Activated CD4-positive, alpha-beta T cell treated with anti-CD3 and anti-CD28 coated beads for 1 hour (primary cell): ENCODE measurements at places on chromosomes 1 and 21.
A peak's percentile ranks its signal among the peaks of the same experiment; 100 is the strongest.

DNA sequence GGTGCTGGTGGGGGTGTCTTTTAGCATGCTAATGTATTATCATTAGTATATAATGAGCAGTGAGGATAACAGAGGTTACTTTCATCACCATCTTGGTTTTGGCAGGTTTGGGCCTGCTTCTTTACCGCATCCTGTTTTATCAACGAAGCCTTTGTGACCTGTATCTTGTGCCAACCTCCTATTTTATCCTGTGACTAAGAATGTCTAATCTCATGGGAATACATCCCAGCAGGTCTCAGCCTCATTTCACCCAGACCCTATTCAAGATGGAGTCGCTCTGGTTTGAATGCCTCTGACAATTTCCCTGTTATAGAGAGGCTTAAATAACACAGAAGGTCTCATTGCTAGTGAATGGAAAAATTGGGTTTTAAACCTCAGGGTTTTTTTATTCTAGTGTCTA is 300.8 kb upstream of the PROX1 start:
- DNase-seq = no peak

DNA sequence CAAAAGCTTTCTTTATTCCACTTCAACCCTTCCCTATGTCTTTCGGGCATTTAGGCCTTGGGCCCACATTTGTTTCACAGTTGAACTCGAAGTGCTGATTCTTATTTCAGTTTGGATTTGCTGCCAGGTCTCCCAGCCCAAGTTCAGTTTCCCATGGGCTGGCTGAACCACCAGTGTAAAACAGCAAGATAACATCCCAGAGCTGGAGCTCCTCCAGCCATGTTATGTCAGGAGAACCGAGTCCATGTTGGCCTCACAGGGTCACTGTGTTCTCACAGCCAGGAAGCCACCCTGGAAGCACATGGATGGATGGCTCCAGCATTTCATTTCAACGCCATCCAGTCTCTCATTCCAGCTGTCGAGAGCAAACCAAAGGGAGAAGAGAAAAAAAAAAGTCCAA is 45.2 kb upstream of the RXRG start:
- no peak for DNase-seq

GRCh38 chr1:43806183-43806582 is 98.8 kb downstream of the ST3GAL3 start:
- DNase-seq = no peak

GRCh38 chr1:216142921-216143320 is 280.3 kb downstream of the USH2A start:
- DNase-seq = no peak

- no peak for DNase-seq
Measured at GRCh38 chr1:102879439-102879993, 228.8 kb downstream of the COL11A1 start.

GRCh38 chr1:51760872-51761271 is 117.7 kb downstream of the NRDC start:
- no peak for DNase-seq

GRCh38 chr1:17559615-17560419 is 20.3 kb downstream of the ARHGEF10L start:
- no peak for DNase-seq

GRCh38 chr1:218345673-218346390 is 696 bp downstream of the TGFB2 start:
- DNase-seq = no peak

- DNase-seq = no peak
Measured at GRCh38 chr1:191892716-191893115, 265.5 kb upstream of the RGS18 start.

- DNase-seq = no peak
Measured at GRCh38 chr1:175364424-175365076, 172.0 kb upstream of the KIAA0040 start.

GRCh38 chr1:92736395-92736794 is 48.5 kb downstream of the EVI5 start:
- DNase-seq = no peak

GRCh38 chr1:167832693-167833092 is 81.2 kb downstream of the ADCY10 start:
- no peak for DNase-seq

GRCh38 chr1:58465825-58466629 is 80.5 kb downstream of the OMA1 start:
- no peak for DNase-seq

DNA sequence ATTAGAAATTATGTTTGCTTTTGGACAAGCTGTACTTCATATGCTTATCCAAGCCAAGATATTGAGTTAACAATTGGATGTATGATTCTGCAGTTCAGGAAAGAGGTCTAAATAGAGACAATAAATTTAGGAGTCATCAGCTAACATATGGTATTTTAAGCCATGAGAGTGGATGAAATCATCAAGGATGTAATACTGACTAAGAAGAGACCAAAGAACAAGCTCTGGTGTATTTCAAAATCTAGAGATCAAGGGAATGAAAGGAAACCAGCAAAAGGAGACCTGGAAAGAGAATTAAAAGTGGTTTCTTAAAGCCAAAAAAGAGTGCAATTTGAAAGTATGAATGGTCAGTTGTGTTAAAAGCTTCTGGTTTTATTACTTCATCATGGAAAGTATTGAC is 183.6 kb upstream of the BEND5 start:
- no peak for DNase-seq

GRCh38 chr1:17725084-17725719 is 29.9 kb upstream of the ACTL8 start:
- DNase-seq = no peak

- peak; percentile 96 for DNase-seq
Measured at GRCh38 chr1:32291708-32292538, at the start of gene HDAC1. Gene HDAC1 (plus strand): TSS chr1:32292083. CDS start chr1:32292170, 87 bp downstream.

- DNase-seq = no peak
Measured at GRCh38 chr1:92817986-92818764, 13.7 kb upstream of the RPL5 start.

DNA sequence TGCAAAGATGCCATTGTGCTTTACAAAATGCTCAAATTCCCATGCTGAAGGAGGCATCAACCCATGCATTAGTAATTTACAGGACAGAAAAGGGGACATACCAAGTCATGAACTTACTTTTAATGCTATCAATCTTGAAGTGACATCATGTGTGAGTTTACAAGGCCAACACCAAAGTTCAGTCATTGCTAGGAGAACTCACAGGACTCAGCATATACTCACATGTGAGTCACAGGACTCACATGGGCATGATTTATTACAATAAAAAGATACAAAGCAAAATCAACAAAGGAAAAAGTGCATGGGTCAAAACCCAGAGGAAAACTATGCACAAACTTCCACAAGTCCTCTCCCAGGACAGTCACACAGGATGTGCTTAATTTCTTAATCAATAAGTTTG is 1656.0 kb downstream of the MRPL39 start:
- DNase-seq = no peak

- DNase-seq = no peak
Measured at GRCh38 chr1:209398313-209398991, 185.1 kb upstream of the CAMK1G start.

- no peak for DNase-seq
Measured at GRCh38 chr21:32298658-32299081, at the start of gene MRAP. Gene MRAP (plus strand): TSS chr21:32298855. CDS start chr21:32298972, 117 bp downstream.

DNA sequence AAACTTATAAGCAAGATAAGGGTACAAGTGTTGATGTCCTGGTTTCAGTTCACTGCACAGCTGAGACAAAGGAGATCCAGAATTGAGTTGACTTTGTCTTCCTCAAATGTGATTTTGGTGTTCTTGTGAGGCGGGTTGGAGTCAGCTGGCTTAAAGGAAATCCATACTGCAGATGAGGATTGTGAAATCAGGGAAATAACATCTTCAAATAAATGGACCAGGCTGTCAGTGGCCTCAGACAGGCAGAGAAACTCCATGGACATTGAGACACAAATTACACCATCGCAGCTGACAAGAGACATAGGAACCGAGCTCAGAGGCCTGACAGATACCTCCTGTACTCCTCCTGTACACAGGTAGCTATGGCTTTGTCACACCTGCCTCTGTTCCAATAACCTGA is 27.0 kb upstream of the REG4 start:
- no peak for DNase-seq

- no peak for DNase-seq
Measured at GRCh38 chr1:244224487-244225430, 173.7 kb downstream of the ZBTB18 start.

DNA sequence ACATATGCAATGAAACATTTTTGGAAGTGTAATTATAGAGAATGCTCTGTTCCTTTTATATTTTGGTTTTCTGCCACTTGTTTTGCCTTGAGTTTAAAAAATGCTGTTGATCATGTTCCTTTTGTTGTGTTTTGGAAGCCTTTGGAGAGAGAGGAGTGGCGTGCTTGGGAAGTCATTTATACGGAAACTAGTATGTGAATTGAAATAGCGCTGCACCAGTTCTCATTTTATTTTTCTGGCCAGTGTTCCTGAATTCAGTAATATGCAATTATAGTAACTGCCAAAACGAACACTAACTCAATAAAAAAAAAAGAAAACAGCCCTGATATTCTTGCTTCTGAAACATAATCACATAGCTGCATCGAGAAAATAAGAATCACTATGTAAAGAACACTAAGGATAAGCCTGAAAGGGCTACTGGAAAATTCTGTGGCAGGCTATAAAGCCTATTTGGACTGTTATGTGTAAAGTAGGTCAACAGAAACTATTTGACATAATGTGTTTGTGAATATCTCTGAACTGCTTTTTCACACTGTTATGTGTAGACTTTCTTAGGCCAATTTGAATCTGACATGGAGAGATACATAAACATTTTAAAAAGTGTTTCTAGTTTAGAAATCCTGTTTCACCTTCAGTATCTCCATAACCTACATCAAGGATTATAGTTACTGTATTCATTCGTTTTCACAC is 742.0 kb downstream of the KCNT2 start:
- no peak for DNase-seq

GRCh38 chr1:26820784-26821269 is 5.7 kb upstream of the ZDHHC18 start:
- no peak for DNase-seq

DNA sequence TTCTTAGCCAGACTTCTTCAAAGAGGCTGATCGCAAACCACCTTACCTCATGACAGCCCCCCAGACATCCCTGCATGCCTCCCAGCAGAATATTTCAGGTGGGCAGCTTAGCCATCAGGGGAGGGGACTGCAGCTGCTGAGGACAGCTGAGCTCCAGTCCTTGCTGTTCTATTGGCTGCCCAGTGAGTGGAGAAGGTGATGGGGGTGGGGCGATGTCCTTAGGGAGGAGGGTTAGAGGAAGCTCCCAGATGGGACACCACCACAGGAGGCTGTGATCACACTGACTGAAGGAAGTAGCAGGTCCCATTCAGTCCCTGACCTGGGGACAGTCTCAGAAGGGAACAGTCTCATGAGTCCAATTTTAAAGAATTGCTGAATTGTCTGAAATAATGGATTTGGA is 38.3 kb downstream of the GJA5 start:
- no peak for DNase-seq

- DNase-seq = no peak
Measured at GRCh38 chr1:233843525-233844204, 60.8 kb upstream of the SLC35F3 start.

- no peak for DNase-seq
Measured at GRCh38 chr1:152996633-152997400, 4.7 kb upstream of the SPRR3 start.

DNA sequence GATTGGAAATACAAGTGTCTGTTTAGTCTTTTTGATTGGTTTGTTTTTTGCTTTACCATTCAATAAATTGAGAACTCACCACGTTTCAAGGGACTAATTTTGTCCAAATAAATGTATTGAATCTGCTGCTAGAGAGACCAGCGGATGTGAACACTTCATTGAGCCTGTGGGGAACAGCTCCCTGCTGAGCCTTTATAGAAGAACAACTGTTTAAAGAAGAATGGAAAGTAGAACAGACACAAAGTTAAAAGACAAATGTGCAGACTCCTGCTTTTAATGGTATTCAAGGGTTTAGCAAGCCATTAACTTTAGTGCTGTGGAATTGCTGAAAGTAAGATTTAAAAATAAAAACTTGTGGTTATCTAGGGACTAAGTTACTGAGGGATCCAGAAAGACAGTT is 817.7 kb upstream of the B3GALT2 start:
- no peak for DNase-seq

GRCh38 chr1:153119491-153119971 is 6.2 kb upstream of the SPRR2F start:
- no peak for DNase-seq

GRCh38 chr1:226985839-226986463 is 45.9 kb downstream of the COQ8A start:
- DNase-seq = no peak

GRCh38 chr1:245067257-245067656 is 87.5 kb upstream of the KIF26B start:
- DNase-seq = no peak

GRCh38 chr1:93021539-93022134 is 57.4 kb upstream of the MTF2 start:
- no peak for DNase-seq

DNA sequence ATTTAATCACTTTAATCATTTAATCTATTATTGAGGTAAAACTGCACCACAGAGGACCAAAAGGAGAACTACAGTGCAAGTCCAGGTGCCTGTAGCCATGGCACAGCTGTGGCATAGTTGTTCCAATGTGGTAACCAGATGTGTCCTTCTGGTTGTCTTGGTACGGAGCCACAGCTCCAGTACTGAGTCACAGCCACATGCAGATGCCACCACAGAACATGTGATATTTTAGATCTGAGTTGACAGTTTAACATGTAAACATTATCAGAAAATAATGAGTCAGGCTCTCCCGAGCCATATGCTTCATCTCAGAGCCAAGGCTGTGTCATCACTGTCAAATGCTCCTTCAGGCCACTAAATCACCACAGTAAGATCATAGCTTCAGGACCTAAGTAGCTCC is 56.4 kb upstream of the RGS7 start:
- DNase-seq = no peak

- no peak for DNase-seq
Measured at GRCh38 chr1:226708342-226708780, 30.7 kb downstream of the ITPKB start.

DNA sequence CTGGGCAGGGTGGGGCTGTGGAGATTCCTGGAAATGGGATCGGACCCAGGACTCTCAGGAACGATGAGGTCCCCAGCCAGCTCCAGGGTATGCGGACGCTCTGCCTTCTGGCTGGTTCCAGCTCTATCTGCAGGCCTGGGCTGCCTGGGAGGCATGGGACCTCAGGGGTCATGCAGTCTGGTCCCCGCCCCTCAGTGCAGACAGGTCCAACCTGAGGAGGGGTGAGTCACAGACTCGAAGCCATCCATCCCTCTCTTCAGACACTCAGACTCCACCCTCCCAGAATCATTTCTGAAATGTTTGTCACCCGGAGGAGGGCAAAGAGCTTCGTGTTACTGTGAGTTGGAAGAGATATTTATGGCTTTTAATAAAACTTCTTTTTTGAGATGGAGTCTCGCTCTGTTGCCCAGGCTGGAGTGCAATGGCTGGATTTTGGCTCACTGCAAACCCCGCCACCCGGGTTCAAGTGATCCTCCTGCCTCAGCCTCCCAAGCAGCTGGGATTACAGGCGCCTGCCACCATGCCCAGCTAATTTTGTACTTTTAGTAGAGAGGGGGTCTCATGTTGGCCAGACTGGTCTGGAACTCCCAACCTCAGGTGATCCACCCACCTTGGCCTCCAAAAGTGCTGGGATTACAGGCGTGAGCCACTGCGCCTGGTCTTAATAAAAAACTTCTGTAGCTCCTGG is 5.9 kb upstream of the MYOM3 start:
- DNase-seq = no peak

GRCh38 chr1:40392221-40392620 is 18.7 kb downstream of the SMAP2 start:
- DNase-seq = no peak
